ENCODE measurements at places on chromosomes 7 and 10.

- no peak for ATAC-seq
Observed at GRCh38 chr7:66070222-66070621, 5.4 kb upstream of the ASL start.

GRCh38 chr10:77118603-77119282, 518.9 kb downstream of the KCNMA1 start:
- no peak for ATAC-seq

- ATAC-seq: no peak
Observed at GRCh38 chr10:60978287-60979115, 34.5 kb upstream of the RHOBTB1 start.

- ATAC-seq: no peak
Observed at GRCh38 chr10:58512491-58513187, at the start of gene BICC1. Gene BICC1 (plus strand): TSS chr10:58512872. CDS start chr10:58513144, 272 bp downstream.

GRCh38 chr10:48363617-48364355, 57.3 kb downstream of the MAPK8 start:
- no peak for ATAC-seq

DNA sequence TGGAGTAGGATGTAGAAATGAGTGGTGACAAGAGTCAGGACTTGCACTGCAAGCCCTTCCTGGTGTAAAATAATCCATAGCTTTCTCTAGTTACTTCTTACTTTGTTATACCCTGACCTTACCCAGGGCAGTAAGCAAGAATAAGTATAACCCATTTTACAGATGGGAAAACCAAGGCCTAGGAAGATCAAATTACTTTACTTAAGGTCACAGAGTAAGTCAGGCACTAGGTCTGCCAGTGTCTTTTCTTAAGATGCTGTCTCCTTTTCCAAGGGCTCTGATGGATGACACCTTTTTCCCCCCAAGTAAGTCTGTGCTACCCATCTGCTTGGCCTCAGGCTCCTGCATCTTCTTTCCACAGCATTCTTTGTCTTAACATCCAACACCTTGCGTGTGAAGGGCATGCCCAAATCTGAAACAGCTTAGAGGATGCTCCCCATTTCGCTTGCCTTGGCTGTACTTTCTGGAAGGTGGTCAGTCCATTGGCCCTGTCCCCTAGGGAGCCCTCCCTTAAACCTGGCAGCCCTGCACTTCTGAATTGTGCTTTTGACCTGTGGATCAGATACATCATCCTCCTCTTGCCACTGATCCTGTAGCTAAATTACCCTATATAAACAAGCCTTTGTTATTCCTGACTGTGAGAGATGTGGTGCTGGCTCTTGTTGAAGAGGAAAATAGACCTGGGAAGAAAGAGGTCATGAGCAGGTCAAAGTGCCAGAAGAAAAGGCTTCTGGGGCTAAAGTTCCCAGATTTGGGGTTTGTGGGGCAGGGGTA, 168.6 kb downstream of the LRMDA start:
- no peak for ATAC-seq

GRCh38 chr7:101085162-101085964, at the start of gene TRIM56:
Gene TRIM56 (plus strand): TSS chr7:101085481. CDS start chr7:101087313, 1,832 bp downstream.
- peak; percentile 90 for ATAC-seq

DNA sequence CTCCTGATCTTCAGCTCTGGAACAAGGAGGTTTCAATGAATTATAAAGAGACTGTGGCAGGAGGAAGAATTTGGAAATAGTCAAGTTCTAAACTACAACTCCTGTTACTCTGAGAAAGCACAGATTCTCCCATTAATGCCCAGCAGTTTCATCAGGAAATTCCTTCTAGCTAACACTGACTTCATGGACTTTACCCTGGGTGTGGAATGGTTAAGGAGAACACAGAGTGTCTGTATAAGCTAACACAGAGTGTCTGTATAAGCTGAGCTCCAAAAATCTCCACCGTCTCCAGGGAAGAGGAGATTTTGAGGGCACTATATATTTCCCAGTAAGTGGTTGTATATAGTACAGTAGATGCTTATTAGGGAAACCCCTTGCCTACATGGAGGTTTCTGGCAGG, 675.5 kb downstream of the XPNPEP1 start:
- no peak for ATAC-seq

GRCh38 chr7:121304102-121304658, 24.6 kb upstream of the WNT16 start:
- no peak for ATAC-seq

DNA sequence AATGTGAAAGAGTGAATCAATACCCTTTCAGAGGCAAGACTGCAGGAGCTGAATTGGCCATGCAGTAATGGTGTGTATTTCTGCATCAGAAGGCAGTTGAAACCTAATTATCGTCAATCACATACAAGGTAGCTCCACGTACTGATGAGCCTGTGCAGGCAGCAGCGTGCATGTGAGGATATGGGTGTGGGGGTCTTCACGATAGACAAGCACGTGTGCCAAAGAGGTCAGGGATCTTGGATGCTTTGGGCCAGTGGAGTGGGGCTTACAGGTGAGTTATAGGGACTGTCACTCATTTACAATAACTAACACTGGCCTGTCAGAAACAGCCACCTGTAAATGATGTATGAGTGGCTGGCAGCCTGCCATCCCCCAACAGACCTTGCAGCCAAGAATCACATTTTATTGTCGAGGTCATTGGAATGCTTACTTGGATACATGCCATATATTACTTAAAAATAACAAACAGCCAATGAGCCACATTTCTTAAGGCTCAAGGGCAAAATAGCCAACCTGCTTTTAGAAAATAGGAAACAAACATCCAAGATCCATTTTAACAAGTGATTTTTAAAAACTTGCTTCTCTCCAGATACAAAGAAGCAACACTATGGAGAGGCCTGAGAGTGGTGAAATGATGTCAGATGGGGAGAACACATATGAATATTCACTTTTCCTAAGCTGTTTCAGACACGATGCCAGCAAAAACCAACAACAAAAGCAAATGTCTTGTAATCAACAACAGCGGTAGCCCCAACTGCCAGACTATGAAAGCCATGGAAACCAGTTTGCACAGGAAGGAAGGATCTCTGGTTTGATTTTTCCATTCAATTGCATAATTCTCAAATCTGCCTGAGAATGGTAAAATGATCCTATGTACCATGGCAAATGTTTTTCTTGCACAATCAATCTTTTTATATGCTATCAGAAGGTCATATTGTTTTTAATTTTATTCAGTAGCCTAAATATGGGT, 210.7 kb downstream of the SKAP2 start:
- ATAC-seq: no peak

DNA sequence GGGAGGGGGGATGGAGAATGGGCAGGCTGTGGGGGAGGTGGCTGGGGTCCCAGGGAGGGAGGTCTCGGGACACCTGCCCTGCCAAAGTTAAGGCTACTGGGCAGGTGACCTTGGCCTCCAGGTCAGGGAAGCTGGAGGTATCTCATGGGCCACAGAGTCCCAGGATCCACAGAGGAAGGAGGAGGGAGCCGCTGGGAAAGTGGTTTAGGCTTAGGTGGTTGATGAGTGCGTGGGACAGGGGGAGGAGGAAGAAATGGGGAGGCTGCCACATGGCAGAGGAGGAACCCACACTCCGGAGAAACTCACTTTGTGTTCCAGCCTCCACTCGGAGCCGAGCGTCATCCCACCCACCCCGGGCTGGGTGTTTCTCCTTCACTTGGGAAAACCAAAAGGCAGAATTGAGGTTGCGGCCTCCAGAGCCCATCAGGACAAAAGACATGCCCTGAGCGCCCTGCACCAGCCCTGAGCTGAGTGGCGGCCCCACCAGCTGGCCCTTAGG, 46.1 kb downstream of the ASB13 start:
- ATAC-seq: no peak

- ATAC-seq: no peak
Observed at GRCh38 chr10:102352066-102352715, 43.3 kb upstream of the NFKB2 start.

DNA sequence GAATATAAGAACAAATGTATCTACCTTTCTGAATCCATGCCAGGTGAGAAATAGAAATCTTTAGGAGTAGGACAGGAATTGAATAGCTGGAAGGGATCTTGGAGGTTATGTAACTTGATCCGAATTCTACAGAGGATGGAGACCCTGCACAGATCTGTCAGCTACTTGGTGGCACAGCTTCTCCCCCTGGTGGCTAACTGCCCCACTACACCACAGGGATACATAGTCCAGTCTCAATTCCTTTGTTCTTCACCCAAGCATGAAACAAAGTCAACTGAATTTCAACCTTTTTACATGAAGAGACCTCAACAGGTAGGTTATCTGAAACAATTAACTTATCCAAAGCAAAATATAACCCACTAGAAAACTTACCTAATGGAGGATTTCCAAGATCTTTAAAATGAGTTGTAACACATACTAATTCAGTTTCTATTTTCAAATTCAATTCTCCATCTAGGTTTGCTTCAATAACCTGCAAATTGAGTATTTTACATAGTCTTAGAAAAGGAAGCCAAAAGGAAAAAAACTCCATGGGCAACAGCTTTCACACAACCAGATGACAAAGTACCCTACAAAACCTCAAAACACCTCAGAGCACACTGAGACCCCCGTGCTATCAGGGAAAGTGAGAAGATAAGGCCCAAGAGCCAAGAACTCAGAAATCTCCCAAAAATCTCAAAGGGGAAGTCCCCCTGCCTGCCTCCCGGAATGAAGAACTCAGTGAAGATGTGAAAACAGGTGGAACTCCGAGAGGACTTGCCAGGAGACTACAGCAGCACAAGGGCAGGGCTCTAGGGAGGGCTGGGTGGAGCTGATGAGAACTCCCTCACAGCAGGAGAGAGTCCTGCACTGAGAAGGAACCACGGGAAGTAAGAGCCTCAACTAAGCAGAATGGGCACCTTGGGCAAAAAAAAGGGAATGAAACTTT, 10.3 kb downstream of the HUS1 start:
- ATAC-seq: peak; percentile 70

GRCh38 chr7:38021892-38022291, 101.5 kb downstream of the EPDR1 start:
- no peak for ATAC-seq

- ATAC-seq: no peak
Observed at GRCh38 chr7:88233828-88234227, 14.0 kb upstream of the SRI start.

- ATAC-seq: peak; percentile 43
Observed at GRCh38 chr7:133778472-133778871, 348.7 kb upstream of the LRGUK start.

DNA sequence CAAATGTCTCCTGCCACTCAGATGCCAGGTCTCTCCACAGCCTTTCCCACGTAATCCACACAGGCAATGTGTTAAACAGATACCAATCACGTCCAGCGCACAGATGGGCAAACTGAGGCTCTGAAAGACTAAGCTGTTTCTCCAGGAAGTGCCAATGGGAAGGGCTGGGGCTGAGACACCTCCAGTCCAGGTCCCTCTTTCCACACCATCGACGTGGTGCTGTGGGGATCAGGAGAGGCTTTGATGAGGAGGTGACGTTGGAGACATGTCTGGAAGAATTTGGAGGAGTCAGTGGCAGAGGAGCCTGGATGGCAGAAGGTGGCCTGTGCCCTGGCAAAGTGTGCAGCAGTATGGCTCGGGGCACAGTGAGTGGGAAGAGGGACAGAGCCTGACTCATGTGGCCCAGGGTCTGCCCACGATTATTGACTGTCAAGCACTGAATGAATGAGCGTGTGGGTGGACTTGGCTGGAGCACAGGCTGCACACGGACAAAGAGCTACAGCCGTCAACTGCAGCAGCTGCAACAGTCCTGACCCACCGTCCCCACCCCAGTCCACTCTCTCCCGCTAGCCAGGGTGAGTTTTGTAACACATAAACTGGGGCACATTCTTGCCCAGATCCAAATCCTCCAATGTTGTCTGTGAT, 40.8 kb upstream of the HSPA12A start:
- no peak for ATAC-seq

DNA sequence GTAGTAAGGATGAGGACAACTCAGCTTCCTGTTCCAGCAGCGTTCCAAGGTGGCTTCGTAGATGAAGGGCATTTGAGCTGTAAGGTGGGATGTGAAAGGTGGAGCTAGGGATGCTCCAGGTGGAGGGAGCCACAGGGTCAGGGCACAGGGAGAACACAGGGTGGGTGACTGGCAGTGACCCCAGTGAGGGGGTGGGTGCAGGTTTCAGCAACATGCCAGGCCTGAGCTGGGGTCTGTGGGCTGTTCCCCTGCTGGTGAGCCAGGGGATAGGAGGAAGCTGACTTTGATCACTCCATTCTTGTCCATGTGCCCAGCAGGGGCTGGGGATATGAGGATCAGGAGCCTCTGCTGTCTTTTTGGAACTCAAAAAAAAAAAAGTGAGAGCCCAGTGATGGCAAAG, 33.2 kb downstream of the CDH23 start:
- no peak for ATAC-seq

DNA sequence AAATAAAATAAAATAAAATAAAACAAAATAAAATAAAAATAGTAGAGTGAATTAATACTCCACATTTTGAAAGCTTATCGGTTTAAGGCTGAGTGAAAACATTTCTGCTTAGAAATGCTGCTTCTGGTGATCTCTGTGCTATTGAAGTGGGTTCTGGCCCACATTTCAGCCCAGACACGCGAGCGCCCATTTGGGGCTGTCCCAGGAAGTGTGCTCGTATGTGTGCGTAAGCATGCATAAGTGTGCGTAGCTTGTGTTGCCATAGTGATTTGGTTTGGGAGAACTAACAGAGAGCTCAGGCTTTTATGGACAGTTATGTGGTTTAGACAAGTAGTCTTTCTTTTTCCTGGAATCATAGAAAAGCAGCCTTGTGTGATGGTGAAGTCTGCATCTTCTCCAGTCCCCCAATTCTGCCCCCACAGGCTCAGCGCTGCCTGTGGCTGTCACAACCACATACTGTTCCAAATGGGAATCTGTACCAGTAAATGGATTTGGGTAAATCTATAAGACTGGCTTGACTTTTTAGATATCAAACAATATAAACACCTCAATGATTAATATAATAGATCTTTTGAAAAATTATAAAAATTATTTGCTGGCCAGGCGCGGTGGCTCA, 29.8 kb upstream of the PURB start:
- peak; percentile 100 for ATAC-seq

DNA sequence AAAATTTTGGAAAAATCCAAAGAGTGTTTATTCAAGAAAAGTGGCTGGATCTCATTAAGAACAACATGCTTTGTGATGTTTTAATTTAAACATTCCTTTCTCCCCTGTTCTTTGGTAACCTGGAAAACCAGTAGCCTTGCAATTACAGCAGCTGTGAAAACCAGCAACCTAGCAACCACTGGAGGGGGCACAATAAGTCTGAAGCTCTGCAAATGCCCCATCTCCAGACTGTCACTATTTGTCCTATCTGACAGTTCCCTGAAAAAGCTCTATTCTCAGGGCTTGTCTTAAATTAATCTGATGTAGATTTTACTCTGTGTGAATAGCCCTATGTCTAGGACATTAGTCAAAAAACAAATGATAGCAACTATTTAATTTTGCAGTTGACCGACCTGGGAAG, 137.6 kb upstream of the THSD7A start:
- ATAC-seq: no peak

DNA sequence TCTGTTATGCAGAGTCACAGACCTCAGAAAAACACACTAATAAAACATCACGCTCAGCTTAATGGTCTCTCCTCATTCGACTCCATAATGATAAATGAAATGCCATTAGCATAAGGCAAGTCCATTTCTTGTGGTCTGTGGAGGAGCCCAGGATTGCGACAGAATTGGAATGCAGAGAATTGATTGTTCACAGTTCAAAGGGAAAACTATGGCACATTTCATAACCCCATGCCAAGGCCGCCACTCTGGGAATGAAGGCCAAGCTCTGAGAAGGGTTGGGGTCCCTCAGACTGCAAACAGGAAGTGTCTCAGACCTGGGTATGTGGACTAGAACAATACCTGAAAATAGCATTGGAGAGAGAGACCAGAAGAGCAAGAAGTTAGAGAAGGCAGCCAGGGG, 398.9 kb downstream of the ADRA2A start:
- ATAC-seq: no peak

GRCh38 chr7:44801890-44802289, 5.4 kb downstream of the PPIA start:
- no peak for ATAC-seq

GRCh38 chr10:59134785-59135184, 41.7 kb upstream of the PHYHIPL start:
- ATAC-seq: no peak
